ENCODE measurements at places on chromosomes 3 and 15.

- DNase-seq, result no peak
Observed at GRCh38 chr3:171842864-171843518, at the start of gene TMEM212. TMEM212 (plus strand) TSS chr3:171843349; CDS start chr3:171843384, 35 bp downstream.

DNA sequence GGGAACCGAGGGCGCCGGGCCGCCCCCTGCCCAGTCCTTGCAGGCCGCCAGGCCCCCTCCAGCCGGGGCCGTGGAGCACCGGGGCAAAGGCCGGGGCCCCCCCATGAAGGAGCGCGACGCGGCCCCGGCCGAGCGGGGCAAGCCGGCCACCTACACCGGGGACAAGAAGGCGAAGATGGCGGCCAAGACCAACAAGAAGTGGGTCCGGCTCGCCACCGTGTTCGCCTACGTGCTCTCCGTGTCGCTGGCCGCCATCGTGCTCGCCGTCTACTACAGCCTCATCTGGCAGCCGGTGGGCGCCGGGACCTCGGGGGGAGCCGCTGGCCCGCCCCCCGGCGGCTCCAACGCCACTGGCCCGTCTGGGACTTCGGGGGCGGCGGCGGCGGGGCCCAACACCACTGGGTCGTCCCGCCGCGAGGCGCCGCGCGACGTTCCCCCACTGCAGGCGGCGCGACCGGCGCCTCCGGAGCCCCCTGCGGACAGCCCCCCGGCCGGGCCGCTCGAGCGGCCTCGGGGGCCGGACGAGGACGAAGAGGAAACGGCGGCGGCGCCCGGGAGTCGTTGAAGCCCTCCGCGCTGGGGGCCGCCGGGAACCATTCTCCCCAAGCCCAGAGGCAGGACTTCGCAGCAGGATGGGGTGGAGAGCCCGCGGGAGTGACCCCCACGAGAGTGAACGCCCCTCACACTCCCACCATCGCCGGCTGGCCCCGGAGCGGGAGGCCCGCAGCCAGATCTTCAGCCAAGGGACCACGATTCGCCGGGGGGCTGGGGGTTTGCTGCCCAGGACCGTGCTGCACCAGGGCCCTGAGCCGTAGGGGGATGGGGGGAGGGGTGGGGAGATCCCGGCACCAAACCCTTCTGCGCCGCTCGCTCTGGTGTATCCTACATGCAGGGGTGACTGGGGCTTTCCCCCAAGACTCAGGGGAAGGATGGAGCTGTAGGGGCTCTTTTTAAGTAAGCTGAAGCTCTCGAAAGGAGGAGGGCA is 753 bp downstream of the INAFM2 start:
- peak; percentile 38 for DNase-seq

DNA sequence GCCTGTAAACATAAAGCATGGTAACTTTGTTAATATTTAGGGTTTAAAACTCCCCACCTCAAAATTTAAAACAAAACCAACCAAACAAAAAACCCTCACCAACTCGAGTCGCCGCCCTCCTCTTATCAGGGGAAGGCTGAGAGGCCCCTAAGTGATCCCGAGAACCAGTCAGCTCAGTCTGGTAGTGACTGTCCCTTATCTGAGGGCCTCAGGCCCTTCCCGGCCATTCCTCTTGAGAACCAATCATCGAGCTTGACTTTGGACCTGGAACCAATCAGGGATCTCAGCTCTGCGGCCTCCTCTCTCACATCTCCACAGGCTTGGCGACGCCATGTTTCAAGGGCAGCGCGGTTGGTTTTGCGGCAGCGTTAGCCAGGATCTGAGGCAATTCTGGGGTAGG is at the start of gene TERB2:
Gene TERB2, plus strand, starts transcription at position 300 of the 400 bp plus-strand sequence. Its CDS starts 32 bp downstream, at position 332.
- no peak for DNase-seq

DNA sequence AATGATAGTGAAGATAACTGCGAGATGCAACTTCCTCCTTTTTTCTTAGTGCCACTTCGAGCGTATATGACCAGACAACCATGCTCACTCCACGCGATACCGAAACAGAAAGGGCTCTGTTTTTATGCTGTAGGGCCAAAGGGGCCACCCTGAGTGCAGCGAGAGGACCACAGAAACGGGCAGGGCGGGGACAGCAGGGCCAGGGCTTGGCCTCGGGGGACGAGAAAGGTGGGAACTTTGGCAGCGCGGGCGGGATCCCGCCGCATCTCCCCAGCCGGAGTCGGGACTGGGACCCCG is 483 bp downstream of the VPS13C start:
- peak; percentile 59 for DNase-seq

- DNase-seq, result no peak
Observed at GRCh38 chr3:52341123-52341522, 25.0 kb downstream of the DNAH1 start.

GRCh38 chr3:134839990-134840389 is 44.9 kb downstream of the EPHB1 start:
- no peak for DNase-seq

- DNase-seq, result no peak
Observed at GRCh38 chr15:31326875-31327668, 437 bp downstream of the KLF13 start.
